ENCODE measurements at places on chromosomes 5 and 9.
A peak's percentile ranks its signal among the peaks of the same experiment; 100 is the strongest.

DNA sequence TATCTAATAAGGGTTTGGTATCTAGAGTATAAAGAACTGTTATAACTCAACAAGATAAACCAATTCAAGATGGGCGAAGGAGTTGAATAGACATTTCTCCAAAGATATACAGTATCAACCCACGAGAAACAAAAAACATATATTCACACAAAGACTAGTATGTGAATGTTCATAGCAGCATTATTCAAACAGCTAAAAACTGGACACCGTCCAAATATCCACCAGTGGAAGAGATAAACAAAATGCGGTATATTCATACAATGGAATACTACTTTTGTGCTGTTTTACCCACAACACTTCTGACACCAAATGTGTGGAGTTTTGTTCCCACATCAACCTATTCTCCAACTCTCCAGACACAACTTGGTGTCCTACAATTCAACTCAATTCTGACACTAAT lies 33.1 kb downstream of the EGR1 start:
- no peak for DNase-seq

GRCh38 chr9:94720846-94721549 lies 5.5 kb upstream of the AOPEP start:
- DNase-seq = no peak

DNA sequence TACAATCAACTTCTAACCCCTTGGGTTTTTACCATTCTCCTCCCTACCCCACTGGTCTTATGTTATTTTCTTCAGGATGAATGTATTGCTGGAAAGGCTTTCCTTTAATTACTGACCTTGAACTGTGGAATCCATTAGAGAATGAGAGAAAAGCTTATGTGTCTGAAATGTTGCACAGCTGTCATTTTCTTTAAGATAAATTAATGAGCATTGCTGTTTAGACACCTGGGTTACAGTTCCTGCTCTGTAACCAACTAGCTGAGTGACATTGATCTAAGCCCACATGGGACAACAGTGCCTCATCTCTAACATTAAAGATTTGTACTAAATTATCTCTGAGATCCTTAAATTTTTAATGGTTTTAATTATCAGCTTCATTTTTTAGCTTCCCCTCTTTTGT lies 507.0 kb downstream of the TAF11L14 start:
- no peak for DNase-seq

- DNase-seq = no peak
These were observed 8.0 kb downstream of the PCDH1 start for GRCh38 chr5:141870228-141870627.

DNA sequence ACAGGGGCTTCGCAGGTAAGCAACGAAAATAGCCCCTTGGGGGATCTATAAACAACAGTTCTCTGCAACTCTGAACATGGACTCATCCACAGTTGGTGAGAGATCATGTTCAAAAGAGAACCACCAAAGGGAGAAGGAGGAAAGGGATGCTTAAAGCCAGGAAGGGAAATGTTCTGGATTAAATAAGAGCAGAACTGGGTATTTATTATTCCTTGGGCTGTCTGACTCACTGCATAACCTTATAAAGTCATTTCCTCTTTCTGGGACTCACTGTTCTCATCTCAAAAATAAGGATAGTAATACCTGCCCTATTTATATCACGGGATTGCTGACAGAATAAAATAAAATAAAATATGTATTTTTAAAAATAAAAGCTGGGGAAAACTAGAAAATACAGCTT lies 11.2 kb upstream of the MARCHF3 start:
- DNase-seq = no peak

DNA sequence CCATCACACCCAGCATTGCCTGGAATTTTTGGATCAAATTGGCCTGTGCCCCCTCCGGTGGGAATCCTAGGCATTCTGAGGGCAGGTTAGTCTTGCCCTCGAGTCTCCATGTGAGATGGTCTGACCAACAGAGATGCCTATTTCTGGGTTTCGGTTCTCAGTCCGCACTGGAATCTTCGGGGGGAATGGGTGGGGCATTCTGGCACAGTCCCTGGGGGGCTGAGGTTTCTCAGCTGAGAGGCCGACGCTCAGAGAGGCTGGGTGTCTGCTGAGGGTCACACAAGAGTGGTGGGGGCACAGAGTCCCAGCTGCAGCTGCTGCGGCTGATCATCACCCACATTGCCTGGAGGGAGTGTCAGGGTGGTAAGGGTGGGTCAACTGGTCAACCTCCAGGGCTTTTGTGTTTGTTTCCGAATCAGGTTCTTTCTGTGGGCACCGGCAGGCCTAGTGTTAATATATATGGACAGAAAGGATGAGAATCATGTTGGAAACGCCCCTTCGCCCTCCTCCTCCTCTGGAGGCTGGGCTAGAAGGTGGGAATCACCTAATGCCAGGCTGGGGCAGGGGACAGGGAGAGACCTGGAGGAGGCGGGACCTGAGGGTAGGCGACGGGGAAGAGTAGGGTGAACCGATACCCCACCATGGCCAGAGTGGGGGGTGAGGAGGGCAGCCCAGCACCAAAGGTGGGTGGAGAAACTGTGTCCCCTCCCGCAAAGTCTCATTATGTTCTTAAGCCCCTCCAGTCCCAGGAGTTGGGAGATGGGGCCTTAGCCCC lies 149.5 kb upstream of the PHYKPL start:
- no peak for DNase-seq

DNA sequence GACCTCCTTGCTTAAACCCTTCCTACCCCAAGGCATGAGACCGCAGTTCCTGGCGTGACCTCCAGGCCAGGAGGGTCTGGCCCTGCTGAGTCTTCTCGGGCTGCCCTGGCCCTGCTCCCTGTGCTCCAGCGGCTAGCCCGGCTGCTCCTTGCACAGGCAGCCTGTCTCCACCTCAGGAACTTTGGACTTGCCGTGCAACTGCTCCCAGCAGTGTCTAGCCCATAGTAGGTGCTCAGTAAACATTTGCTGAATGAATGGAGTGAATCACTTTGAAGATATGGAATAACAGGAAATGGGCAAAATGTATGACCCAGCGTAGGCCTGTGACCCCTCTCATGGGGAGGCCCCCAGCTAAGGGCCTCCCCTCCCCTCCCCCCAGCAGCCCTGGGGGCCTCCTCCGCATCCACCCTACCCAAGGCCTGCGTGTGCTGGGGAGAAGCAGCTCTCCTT lies 127.1 kb downstream of the ZNF354C start:
- no peak for DNase-seq

- no peak for DNase-seq
These were observed 57.5 kb upstream of the GNAQ start for GRCh38 chr9:78089111-78089510.

DNA sequence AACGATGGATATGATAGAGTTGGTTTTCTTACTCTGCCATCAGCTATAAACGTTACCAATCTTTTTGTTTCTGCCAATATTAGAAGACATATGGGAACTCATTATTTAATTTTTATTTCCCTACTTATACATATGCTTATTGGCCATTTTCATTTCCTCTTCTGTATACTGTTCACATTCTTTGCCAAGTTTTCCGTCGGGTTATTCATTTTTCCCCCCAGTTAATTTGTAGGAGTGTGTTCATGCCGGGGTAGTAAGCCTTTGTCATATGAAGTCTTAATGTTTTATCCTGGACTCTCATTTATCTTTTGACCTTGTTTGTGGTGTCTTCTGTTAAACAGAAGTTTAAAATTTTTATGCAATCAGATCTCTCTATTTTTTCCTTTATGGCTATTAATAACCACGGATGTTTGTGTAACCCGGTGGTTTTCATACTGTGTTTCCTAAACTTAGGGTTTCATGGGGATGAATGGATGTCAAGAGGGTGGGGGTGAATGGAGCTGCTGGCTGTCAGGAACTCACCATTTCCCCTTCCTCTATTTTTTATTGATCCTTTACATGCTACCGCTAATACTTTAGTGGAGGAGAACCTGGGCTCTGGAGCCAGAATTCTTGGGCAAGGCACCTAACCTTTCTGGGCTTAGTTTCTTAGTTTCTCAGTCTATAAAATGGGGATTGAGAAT lies 42.5 kb upstream of the PPARGC1B start:
- DNase-seq = no peak

GRCh38 chr5:543351-543750 lies 19.1 kb upstream of the SLC9A3 start:
- DNase-seq = no peak

DNA sequence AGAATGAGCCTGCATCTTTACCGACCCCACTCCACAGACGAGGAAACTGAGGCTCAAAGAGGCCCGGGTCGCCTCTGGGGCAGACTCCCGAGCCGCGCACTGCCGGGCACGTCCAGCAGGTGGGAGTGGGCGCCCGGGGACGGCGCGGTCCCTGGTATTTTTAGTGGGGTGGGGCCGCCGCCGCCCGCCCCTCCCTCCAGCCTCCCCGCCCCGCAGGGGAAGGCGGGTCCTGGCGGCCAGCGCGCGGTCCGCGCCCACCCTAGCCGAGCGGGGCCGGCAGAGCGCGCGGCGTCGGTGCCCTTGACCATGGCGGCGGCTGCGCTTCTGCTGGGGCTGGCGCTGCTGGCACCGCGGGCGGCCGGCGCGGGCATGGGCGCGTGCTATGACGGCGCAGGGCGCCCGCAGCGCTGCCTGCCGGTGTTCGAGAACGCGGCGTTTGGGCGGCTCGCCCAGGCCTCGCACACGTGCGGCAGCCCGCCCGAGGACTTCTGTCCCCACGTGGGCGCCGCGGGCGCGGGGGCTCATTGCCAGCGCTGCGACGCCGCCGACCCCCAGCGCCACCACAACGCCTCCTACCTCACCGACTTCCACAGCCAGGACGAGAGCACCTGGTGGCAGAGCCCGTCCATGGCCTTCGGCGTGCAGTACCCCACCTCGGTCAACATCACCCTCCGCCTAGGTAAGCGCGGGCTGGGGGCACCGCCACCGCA lies at the start of gene LAMC3:
Gene LAMC3 (plus strand): TSS at position 266 of the 710 bp plus-strand sequence. CDS start 41 bp downstream, at position 307.
- DNase-seq = no peak

- no peak for DNase-seq
These were observed 156.8 kb downstream of the NXNL2 start for GRCh38 chr9:88691811-88692210.

GRCh38 chr5:98775246-98776065 lies 2.0 kb downstream of the RGMB start:
- DNase-seq = no peak

GRCh38 chr5:157342822-157343402 lies 77.0 kb downstream of the CYFIP2 start:
- peak; percentile 11 for DNase-seq

- DNase-seq = no peak
These were observed 353.5 kb upstream of the RFX3 start for GRCh38 chr9:3879315-3879714.

DNA sequence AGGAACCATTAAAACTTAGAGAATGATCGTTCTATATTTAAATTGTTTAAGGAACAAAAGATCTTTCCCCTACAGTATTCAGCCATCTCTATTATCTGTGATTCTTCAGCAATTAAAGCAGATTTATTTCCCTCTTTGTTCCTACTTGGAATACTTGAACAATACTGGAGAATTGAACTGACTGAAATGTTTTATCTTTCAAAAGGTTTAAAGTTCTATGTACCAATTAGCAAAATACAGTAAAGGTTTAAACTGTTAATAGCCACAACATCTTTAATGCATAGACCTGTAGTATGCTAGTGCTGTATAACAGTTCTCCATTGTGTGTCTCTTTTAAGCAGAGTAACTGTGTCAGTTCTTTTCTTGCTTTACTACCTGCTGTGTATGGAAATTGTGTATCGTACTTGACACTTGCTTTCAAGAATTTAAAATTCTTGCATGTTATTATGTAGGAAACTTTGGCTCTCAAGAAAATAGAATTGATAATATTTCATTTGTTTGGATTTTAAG lies 54.0 kb downstream of the NDUFS4 start:
- DNase-seq = no peak

DNA sequence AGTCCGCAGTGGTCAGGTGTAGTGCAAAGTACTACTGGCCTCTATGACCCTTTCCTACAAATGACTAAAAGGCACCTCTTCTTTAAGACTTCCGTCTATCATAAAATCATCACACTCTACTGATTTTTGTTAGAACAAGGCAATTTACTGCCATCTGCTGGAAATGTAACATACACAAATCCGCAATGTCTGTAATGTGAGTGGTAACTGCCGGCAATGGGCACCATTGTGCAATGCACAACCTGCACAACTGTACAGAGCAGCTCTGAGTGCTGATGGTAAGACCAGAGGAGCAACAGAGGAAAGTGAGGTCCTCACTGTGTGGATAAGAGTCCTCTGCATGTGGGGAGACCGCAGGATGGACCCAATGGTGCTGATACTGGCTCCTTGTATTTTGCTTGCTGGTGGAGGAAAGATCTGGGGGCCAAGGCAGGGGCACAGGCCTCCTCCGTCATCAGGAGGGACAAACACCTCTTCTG lies 103.7 kb downstream of the ATPSCKMT start:
- no peak for DNase-seq

DNA sequence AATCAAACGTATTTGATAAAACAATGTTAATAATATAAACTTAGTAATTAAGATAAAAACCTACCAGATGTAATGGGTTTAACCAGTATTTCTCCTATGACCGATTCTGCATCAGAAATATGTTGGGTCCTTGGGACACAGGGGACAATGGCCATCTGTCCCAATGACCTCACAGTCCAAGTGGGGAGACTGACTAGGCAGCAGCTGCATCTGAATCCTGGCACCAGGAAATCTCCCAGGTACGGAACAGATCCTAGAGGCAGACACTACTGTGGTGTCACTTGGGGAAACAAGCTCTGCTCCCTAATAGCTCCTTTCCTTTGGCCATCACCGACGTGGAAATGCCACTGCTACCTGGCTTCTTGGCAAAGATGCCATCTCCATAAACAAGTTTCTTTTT lies 81.8 kb upstream of the SARDH start:
- DNase-seq = no peak

- DNase-seq = no peak
These were observed 8.7 kb upstream of the CDKN2AIPNL start for GRCh38 chr5:134420343-134420742.

- DNase-seq = no peak
These were observed 139.8 kb downstream of the SLIT3 start for GRCh38 chr5:169161022-169161680.

- DNase-seq = no peak
These were observed 41.9 kb upstream of the CTSL start for GRCh38 chr9:87683751-87684626.

GRCh38 chr9:135677641-135678168 lies 14.6 kb downstream of the LCN9 start:
- DNase-seq = no peak

GRCh38 chr9:84371737-84372136 lies 31.2 kb upstream of the SLC28A3 start:
- DNase-seq = no peak

DNA sequence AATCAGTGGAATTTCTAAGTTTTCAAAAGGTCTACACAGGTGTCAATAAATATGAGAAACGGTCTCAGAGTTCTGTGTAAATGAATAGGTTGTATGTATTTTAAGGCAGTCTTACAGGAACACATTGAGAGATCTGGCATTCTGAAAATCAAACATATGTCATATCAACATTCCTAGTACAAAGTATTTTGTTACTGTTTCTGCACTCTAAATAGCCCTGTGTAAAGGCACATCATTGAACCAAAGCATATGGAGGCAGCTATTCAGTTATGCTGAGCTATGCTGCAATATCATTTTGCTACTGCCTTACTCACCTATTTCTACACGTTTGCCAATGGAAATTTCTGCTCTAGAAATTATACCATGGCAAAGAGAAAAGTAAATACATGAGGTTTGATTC lies 379.1 kb downstream of the KIAA0825 start:
- no peak for DNase-seq
